ENCODE measurements at places on chromosomes 5 and 9.

GRCh38 chr9:86318187-86318586 is 35.8 kb upstream of the ISCA1 start:
- no peak for DNase-seq

DNA sequence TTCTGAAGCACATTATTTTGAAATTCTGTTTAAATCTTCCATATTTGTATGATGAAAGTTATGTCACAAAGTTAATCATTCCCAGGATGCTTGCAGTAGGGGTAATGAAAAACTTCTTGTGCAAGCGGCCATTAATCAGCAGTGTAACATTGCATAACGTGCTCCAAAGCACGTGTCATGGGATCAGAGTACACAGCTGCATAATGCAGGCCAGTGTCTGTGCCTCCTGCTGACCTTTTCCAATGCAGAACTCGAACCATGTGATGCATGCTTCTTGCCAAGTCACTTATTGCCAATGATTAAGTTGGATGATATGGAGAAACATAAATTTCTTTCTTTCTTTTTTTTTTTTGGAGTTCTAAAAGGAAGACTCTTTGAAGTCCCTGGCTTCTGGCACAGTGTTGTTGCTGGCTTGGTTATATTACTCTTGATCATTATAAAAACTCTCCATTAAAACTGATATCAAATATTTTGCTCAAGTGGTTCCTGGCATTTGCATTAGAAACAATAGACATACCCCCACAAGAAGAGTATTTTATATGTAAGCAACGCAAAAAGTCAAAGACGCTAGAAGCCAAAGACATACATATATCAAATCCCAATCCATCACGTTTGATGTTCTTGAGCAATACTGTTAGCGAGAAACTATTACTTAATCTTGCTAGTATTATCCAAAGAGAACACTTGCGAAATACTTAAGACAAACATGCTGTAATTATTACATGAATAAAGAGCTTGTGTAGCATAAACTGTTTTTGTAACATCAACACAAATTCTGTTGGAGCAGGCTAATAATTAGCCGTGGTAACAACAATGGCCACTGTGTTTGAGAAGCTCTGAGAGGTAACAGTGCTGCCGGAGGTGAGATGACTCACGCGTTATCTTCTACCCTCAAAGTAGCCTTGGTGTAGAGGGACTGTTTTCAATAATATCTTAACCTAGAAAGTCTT is 164.2 kb downstream of the AUH start:
- no peak for DNase-seq

DNA sequence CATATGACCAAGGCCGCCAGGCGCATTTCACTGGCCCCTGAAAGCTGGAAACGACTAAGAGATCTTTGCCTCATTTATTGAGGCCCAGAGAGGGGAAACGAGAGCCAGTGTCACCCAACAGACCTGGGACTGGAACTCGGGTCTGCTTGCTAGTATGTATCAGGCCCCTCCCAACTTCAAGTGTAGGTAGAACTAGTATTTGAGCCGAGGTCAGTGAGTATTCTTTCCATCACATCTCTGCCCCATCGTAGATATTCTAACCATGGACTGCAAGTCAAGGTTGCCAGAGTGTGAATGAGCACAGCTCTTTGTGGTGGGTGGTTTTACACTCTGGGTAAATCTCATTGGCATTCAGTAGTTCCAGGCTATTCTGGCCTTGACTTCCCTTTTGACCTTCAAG is 42.2 kb downstream of the GPR107 start:
- DNase-seq = no peak

DNA sequence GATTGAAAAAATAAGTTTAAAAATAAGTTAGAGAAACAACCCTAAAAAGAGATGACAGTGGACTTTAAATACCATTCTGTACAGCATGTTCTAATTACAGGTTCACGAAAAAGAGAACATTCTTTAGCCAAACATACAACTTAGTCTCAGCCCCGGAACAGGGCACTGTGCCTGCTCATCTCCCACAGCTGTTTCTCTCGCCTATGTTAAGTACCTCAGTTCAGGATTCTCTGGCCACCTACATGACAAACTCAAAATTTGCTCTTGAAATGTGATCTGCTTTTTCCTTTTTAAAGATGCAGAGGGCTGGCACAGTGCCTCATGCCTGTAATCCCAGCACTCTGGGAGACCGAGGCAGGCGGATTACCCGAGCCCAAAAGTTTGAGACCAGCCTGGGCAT is 52.3 kb downstream of the MYO10 start:
- no peak for DNase-seq

- DNase-seq = no peak
These were observed 9.6 kb upstream of the AHRR start for GRCh38 chr5:311963-312362.

DNA sequence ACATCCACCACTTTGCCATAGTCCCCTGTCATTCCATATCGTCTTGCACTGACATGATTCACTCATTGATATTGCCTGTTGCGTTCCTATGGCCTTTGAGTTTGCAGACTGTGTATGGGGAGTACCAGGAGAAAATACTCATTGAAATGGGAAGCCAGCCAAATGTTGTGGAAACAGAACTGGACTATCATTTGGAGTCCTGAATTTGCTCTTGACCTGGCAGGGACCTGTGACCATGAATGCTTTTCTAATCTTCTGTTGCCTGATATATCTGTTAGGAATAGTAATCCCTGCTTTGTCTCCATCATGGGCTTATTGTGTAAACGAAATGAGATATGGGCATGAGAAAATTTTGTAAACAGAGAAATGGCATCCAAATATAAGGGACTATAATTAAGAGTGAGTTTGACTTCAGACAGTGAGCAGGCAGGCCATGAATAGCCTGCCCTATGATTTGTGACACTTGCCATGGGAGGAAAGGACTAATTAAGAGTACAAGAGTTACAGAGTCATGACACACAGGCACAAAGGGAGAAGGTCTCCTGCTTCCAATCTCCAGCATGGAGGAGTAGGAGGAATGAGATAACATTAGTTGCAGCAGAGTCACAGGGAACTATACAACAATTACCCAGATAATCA is 572.9 kb upstream of the SGCD start:
- no peak for DNase-seq

DNA sequence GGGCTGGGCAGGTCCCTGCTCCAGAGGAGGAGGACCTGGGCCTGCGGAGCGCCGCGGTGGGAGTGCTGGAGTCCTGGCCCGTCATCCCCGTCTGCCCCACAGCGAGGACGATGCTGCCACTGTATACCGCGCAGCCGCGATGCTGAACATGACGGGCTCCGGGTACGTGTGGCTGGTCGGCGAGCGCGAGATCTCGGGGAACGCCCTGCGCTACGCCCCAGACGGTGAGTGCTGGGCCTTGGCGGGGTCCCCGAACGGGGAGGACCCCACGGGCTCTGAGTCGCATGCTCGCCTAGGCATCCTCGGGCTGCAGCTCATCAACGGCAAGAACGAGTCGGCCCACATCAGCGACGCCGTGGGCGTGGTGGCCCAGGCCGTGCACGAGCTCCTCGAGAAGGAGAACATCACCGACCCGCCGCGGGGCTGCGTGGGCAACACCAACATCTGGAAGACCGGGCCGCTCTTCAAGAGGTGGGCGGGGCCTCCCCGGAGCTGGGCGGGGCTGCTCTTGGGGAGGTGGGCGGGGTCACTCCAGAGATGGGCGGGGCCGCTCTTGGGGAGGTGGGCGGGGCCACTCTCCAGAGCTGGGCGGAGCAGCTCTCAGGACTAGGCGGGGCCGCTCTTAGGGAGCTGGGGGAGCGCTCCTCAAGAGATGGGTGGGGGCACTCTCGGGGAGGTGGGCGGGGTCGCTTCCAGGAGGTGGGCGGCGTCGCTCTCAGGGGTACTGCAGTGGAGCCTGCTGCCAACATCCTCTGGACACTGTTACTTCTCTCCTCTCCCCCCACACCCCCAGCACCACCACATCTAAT is 13.1 kb downstream of the LRRC26 start:
- DNase-seq = no peak

GRCh38 chr5:139141446-139142204 is 56.5 kb downstream of the SIL1 start:
- DNase-seq = no peak

DNA sequence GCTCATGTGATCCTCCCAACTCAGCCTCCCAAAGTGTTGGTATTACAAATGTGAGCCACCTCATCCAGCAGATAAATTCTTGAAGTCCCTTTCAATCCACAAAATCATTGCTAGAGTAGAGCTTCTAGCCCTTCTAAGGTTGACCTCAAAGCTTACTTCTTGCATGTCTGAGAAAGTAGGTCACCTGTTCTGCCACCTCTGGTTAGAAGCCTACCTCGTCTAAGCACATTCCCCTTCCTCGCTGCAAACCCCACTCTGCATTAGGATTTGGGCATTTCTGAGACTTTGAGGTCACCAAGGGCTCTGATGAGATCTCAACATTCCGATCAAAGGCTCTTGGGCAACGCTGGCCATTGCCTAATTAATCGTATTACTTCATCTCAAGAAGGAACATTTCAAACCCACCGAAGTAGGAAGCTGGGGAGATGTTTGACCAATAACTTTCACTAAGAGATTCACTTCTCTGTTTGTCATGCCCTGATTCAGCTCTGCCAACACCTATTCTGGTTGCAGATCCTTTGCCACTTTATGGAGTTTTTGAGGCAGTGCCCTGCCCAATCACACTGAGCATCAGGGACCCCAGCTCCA is 8.6 kb downstream of the ADAM19 start:
- no peak for DNase-seq

DNA sequence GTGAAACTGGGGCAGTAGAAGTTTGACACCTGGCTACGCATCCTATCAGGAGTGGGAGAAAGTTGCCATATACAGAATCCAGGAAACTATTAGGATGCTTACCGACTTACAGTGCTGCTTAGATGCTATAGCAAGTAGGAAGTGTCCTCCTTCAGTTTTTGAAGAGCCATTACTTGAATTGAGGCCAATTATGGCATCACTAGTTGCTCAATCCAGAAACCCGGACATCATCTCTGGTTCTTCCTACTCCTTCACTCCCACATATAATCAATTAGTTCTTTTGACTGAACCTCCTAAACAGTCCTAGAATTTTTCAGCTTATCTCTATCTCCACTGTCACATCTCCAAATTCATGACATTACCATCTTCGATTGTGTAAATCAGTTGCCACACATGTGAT is 41.8 kb upstream of the UGCG start:
- DNase-seq = no peak

DNA sequence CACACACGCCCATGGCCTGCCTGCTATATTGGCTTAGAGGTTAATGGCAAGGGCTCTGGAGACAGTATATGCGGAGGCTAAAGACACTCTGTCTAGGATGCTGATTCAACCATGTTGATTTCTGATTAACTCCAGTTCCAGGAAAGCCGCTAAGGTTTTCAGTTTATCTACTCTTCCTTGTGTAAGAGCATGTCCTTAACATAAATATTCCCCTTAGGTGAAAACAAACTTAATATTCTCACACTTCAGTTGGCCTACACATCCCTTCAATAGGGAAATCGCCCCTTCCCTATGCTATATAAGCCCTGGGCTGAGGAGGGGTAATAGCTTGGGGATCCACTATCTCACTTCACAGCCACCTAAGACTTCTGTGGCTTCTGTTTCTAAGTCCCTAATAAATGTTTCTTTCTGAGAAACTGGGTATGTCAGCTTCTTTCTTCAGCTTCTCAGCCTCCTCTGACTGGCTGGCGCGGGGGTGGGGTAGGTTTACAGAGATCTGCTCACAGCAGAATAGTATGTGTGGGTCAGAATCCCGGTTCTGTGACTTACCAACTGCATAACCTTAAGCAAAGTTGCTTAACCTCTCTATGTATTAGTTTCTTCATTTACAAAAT is 4.3 kb upstream of the GPX3 start:
- no peak for DNase-seq

- no peak for DNase-seq
These were observed 34.7 kb downstream of the ERCC6L2 start for GRCh38 chr9:95910023-95910707.

DNA sequence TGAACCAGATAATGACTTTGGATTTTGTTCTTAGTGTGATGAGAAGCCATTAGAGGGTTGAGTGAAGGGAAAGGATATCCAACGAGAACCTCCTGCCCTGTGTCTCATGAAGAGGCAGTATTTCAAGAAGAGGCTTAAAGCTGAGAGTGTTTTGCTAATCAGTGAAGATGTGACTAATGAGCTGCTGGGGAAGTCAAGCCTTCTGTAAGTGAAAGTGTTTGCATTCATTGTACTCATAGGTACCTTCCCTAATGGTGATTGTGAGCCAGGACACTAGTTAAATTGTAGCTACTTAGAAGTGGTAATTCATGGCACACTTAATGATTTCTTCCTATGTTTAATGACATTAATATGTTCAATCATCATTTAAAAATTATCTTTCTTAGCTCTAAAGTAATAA is 23.7 kb downstream of the PIP5K1B start:
- no peak for DNase-seq

- no peak for DNase-seq
These were observed 50.9 kb upstream of the ANKH start for GRCh38 chr5:14922456-14922855.

DNA sequence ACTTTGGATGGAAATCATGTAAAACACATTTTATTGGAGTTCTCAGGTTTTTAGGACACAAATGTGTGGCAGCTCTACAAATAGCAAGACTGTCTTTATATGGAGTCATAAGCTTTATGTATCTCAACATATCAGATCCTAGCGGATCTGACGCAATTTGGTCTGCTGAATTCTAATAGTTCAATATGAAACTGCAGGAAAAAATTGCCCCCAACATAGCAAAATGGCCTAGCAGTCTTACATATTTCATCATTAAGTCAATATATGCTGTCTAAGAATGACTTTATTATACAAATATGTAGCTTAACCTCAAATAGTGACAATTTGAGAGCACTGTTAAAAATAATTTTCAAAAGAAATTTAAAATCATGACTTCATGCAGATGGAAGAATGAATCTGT is 244.3 kb downstream of the TAF11L14 start:
- DNase-seq = no peak

GRCh38 chr9:130847306-130848217 is 12.5 kb downstream of the ABL1 start:
- DNase-seq = no peak

DNA sequence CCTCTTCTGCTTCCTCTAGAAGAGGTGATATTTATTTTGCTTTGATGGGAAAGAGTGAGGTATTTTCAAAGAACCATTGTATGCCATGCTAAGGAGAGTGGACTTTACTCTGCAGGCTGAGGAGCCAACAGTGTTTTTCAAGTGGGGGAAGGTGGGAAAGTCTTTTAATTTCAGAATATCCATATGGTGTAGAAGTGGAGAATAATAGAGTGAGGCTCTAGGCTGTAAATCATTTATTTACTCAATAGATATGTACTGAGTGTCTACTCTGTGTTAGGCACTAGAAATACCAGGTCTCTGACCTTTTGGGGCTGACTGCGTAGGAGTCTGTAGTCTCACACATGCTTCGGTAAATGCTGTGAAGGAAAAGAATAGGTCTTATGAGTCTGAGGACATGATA is 30.7 kb upstream of the TENT2 start:
- DNase-seq = no peak

Measured in NCI-H1694 treated with DMSO at 0.1 percent for 48 hours (cell line).